ENCODE measurements at places on chromosomes 2 and 18. TPM values are rescaled to one million over a fixed set of nuclear protein-coding genes. Genes with fewer than 3 reads are reported as not detected.

The CDH7 gene
- total RNA-seq: not detected

DNA sequence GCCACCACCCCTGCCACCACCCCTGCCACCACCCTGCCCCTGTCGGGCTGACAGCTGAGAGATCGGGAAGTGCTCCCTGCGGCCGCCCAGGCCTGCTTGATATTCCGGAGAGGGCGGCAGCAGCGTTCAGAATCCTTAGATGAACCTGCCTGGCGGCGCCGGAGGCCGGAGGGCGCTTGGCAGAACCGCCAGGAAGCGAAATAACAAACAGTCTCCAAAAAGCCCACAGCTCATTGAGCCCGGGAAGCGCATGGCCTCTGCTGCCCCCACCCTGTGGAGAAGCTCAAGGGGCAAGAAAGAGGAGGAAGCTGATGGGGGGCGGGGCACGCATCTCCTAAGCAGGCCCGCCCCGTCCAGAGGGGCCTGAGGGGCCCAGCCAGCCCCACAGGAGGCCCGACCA is 92.2 kb upstream of the MBOAT2 start:
- no peaks in the 10 kb centered on the region for H3K36me3 ChIP-seq
- H3K4me3 ChIP-seq: peak overlapping the region; percentile 42
- H3K27me3 ChIP-seq: no peaks in the 10 kb centered on the region
- H3K27ac ChIP-seq: peak overlapping the region; percentile 33
- peak; percentile 55 for DNase-seq

DNA sequence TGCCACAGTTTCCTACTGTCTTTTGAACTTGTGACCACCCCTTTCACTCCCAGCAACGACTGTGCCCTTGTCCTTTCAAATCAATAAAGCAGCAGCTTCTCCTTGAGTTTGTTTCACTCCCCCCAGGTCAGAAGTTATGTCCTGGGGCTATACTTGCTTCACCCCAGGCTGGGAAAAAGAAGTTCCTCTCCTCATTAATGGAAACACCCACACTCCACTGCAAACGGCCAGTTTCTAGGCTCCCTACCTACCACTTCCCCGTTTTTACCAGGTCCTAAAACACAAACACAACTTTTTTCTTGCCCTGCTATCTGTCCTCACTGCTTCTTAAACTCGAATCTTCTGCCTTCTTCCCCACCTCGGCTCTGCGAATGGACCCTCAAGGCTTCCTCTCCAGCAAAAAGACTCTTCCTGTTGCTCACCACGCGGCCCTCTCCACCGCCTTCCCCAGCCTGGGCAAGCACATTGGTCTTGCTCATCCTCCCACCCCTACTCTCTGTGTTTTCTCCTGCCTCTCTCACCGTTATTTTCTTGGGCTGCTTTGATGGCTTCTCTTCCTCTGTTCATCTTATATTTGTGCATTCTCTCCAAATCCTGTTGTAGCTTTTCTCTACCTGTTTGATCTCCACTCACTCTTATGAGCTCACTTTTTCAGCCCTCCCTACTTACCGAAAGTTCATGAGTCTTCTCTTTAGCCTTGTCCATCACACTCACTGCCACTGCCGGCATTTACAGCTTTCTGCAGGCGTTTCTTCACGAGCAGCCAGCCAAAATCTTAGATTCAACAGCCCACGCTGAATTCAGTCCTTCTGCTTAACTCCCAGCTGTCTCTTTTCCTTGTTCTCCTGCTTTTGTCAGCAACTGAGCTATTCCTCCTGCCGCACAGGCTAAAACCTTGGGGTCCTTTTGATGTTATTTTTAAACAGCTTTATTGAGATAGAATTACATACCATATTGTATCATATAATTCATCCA is 7.0 kb upstream of the SP5 start:
- peaks cover 96% of the 10 kb centered on the region for H3K27me3 ChIP-seq
- no peak for DNase-seq
- no peaks in the 10 kb centered on the region for H3K36me3 ChIP-seq

GRCh38 chr2:231159306-231159705 is 34.5 kb upstream of the HTR2B start:
- no peak for DNase-seq
- no peak overlapping the region for H3K4me3 ChIP-seq
- no peak overlapping the region for H3K27ac ChIP-seq
- peaks cover 6% of the 10 kb centered on the region for H3K4me1 ChIP-seq
- H3K36me3 ChIP-seq: peaks cover 41% of the 10 kb centered on the region

DNA sequence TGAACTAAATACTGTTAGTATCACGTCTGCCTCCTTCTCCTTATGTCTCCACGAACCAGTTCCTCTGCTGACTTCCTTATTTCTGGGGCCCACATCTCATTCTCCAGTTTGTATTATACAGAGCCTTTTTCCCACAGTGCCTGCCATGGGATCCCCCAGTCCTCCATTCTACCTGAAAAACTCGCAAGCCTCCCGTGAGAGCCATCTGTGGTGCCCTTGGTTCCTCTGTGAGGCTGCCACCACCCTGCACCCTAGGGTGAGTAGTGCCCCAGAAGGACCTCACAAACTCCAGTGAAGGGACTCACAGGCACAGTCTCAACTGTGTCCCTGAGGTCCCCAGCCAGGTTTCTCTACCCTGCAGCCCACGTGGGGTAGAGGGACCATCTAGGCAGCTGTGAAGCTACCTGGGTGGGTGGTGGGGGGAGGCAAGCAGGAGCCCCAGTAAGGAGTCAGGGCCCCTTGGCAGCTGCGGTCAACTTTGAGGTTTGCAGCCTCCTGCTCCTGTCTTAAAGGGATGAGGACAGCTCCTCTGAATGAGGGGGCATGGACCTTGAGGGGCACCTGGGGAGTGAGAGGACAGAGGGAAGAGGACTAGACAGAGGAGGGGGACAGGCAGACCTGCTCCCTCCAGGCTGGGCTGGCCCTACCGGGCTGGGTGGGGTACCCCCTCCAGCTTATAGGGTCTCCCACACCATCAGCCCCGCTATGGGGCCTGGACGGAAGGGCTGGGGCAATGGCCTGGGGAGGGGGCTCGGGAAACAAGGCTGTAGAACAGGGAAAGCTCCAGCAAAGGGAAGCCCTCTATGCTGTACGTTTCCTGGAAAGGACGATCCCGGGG is 1.0 kb downstream of the PSTPIP2 start:
- peaks cover 32% of the 10 kb centered on the region for H3K4me1 ChIP-seq
- H3K36me3 ChIP-seq: no peaks in the 10 kb centered on the region
- DNase-seq: no peak
- H3K27ac ChIP-seq: no peak overlapping the region
- H3K27me3 ChIP-seq: no peaks in the 10 kb centered on the region

DNA sequence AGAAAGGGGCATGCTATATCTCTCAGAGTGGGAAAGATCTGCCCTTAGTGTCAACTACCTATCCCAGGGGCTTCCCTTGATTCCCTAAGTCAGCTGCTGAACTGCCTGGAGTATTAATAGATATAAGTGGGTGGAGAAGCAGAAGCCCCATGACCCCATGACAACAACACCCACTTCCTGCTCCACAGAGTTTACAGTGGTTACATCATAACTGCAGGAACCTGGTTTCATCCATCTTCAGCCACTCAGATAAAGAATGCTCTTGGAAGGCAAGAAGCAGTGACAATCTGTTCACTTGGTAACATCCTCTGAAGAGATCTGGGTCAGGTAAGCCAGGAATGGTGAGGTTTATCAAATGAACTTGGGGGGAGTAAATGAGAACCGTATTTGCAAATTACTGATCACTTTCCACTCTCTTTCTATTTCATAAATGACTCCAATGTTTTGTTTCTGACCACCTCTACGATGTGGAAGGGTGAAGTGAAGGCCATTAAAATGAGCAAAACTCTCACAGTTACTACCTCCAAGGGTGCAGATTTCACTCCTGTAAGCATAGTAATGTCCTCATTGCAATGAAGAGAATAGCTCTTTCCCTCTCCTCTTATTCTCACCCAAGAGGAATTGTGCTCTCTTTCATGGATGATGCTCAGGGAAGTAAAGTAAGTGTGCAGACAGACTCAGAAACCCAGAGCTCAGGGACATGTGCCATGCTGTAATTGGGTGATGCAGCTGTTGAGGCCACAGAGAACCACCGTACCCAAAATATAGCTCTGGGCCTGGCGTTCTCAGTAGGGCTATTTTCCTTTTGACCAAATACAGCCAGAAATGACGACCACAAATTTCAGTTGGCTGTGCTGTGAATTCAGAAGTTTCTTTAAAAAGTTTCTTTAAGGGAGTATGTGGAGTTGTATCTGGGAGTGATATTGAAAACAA is 192.8 kb upstream of the APCDD1 start:
- no peak overlapping the region for H3K4me3 ChIP-seq
- peaks cover 7% of the 10 kb centered on the region for H3K4me1 ChIP-seq
- no peaks in the 10 kb centered on the region for H3K27me3 ChIP-seq
- DNase-seq: no peak
- no peaks in the 10 kb centered on the region for H3K36me3 ChIP-seq

The NEU2 gene
- not detected for total RNA-seq
